ENCODE measurements at places on chromosomes 5 and 9. TPM values are rescaled to one million over a fixed set of nuclear protein-coding genes. Genes with fewer than 3 reads are reported as not detected.

DNA sequence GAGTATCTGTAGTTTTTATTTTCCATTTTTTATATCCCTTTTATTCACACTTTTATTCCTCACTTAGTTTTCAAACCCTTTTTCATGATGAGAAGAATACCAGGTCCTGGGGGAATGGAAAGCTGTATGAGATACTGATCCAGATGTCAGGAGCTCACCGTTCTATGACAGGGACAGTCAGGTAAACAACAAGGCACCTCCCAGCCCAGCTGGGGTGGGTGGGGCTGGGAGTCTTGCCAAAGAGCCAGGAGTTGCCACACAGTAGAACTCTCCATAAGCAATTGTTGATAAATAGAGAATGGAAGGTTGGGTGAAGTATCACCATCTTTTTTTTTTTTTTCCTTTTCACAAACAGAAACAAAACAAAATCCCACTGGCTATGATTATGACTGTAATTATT is 225.8 kb downstream of the NSG2 start:
- no peak for DNase-seq
- no peak overlapping the region for H3K4me3 ChIP-seq
- H3K4me1 ChIP-seq = no peaks in the 10 kb centered on the region

The CNTLN gene
- 0.67 TPM for total RNA-seq

- peaks cover 33% of the 10 kb centered on the region for H3K36me3 ChIP-seq
- H3K4me1 ChIP-seq = peaks cover 18% of the 10 kb centered on the region
- DNase-seq = no peak
- H3K27ac ChIP-seq = no peak overlapping the region
Measured at GRCh38 chr9:93492327-93492726, 38.9 kb upstream of the FAM120AOS start.

The SLC28A3 gene
- 1.5 TPM for total RNA-seq

The DUSP1 gene
- 24.5 TPM for total RNA-seq

- H3K36me3 ChIP-seq = no peaks in the 10 kb centered on the region
- no peak for DNase-seq
- H3K4me1 ChIP-seq = no peaks in the 10 kb centered on the region
- no peak overlapping the region for H3K4me3 ChIP-seq
- H3K27me3 ChIP-seq = no peaks in the 10 kb centered on the region
Measured at GRCh38 chr5:126103868-126104267, 319.3 kb upstream of the GRAMD2B start.

The CD72 gene
- 28.7 TPM for total RNA-seq

- H3K27me3 ChIP-seq = no peaks in the 10 kb centered on the region
- H3K4me3 ChIP-seq = no peak overlapping the region
- peaks cover 6% of the 10 kb centered on the region for H3K36me3 ChIP-seq
- no peak overlapping the region for H3K27ac ChIP-seq
Measured at GRCh38 chr9:123073991-123074422, 40.5 kb downstream of the GPR21 start.

The NRG2 gene
- 0.07 TPM for total RNA-seq

The ADAMTS16 gene
- not detected for total RNA-seq

The UBAP2 gene
- 34.5 TPM for total RNA-seq

GRCh38 chr9:114050646-114051045 is 27.5 kb downstream of the AMBP start:
- H3K27ac ChIP-seq = no peak overlapping the region
- H3K4me1 ChIP-seq = no peaks in the 10 kb centered on the region

The PCDHGB5 gene
- total RNA-seq = 0.21 TPM

The MYORG gene
- total RNA-seq = 1.7 TPM

DNA sequence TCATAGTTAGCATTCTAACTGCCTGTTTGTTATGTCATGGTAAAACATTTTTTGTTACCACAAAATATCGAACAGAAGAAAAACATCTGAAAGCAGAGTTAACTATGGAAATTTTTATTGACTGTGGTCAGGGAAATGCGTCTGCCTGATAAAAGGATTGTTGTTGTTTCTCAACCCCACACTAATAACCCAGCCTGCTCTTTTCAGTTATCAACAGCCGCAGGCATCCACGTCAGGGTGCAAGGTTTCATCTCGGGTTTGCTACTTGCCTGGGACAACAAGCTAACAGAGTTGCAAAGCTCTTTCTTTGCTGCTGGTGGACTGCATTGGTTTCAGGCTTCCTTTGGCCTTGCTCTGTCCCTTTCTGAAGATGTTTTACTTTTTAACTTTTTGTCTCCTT is 969.2 kb downstream of the CDH18 start:
- H3K4me3 ChIP-seq = no peak overlapping the region
- no peak overlapping the region for H3K27ac ChIP-seq
- no peaks in the 10 kb centered on the region for H3K36me3 ChIP-seq
- no peak for DNase-seq

DNA sequence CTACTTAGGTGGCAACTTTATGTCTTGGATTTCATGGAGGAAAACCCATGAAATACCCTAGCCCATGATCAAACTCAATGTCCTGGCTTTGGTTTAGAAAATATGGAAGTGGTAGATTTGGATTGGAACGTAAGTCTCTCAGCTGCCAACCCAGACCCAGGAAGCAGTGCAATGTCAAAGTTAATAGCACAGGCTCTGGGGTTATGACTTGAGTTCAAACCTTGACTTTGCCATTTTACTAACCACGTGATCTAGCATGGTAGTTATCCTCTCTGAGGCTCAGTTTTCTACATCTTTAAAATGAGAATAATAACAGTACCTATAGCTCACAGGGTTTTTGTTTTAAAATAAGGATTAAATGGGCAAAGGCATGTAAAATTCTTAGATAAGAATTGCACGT is 13.8 kb downstream of the FYB1 start:
- H3K27me3 ChIP-seq = no peaks in the 10 kb centered on the region
- DNase-seq = no peak
- peaks cover 83% of the 10 kb centered on the region for H3K4me1 ChIP-seq
- peak overlapping the region; percentile 98 for H3K27ac ChIP-seq

The CBY3 gene
- not detected for total RNA-seq

- H3K4me1 ChIP-seq = no peaks in the 10 kb centered on the region
- no peak for DNase-seq
- H3K27ac ChIP-seq = no peak overlapping the region
- H3K4me3 ChIP-seq = no peak overlapping the region
- H3K27me3 ChIP-seq = no peaks in the 10 kb centered on the region
Measured at GRCh38 chr9:123660691-123661466, 269.0 kb downstream of the DENND1A start.

DNA sequence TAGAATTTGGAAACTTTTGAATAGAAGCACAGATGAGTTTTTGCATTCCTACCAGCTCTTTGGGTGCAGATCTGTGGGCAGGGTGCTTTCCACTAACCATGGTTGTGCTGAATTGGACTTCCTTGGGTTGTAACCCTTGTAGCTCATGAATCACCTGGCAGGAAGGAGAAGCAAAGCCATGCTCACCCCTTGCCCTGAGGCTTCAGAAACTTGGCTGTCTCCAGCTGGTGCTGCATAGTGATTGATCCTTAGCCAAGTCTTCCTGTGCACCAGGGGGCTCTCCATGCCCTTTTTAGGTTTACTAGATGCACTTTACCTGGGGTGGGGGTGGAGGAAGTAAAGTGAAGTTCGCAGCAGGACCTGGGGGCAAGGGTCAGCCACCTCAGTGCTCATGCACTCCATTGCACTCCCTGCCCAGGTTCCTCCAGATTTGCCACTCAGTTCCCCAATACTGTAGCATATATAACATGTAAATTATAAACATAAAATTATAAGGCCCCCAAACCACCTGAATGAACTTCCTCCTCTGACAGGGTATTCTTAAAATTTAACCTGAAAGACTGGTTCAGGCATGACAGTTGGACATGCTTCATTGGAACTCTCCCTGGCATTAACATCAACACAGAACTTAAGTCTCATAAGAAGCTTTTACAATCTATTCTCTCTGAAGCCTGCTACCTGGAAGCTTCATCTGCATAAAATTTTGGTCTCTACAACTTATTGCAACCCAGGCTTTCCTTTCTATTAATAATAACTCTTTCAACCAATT is 25.8 kb upstream of the IFNA14 start:
- DNase-seq = no peak
- H3K4me1 ChIP-seq = no peaks in the 10 kb centered on the region

DNA sequence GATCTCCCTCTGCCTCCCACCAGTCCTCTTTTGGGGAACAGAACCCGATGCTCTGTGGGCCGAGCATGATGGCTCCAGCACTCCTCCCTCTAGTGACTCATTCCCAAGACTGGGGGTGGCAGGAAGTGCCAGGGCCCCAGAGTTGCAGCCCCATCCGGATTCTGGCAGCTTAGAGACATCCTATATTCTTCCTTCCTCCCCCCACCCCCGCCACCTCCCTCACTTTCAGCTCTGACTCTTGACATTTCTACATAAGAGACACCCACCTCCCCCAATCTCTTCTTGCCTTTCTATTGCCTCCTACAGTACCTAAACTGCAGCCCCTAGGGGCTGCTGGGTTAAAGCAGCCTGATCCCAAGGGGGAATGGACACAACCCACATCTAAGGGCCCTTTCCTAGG is 47.1 kb upstream of the MATR3 start:
- peak overlapping the region; percentile 58 for H3K4me3 ChIP-seq
- DNase-seq = peak; percentile 70
- no peak overlapping the region for H3K27ac ChIP-seq
- no peaks in the 10 kb centered on the region for H3K27me3 ChIP-seq
- peaks cover 35% of the 10 kb centered on the region for H3K4me1 ChIP-seq

The PCDHB10 gene
- total RNA-seq = not detected

- peaks cover 7% of the 10 kb centered on the region for H3K27me3 ChIP-seq
- no peak for DNase-seq
- H3K4me1 ChIP-seq = no peaks in the 10 kb centered on the region
- no peak overlapping the region for H3K27ac ChIP-seq
- H3K36me3 ChIP-seq = peaks cover 2% of the 10 kb centered on the region
Measured at GRCh38 chr9:93713716-93714115, 137.3 kb downstream of the PHF2 start.

GRCh38 chr9:127722055-127722745 is 6.3 kb downstream of the TTC16 start:
- peaks cover 12% of the 10 kb centered on the region for H3K4me1 ChIP-seq
- no peak for DNase-seq
- no peaks in the 10 kb centered on the region for H3K36me3 ChIP-seq

DNA sequence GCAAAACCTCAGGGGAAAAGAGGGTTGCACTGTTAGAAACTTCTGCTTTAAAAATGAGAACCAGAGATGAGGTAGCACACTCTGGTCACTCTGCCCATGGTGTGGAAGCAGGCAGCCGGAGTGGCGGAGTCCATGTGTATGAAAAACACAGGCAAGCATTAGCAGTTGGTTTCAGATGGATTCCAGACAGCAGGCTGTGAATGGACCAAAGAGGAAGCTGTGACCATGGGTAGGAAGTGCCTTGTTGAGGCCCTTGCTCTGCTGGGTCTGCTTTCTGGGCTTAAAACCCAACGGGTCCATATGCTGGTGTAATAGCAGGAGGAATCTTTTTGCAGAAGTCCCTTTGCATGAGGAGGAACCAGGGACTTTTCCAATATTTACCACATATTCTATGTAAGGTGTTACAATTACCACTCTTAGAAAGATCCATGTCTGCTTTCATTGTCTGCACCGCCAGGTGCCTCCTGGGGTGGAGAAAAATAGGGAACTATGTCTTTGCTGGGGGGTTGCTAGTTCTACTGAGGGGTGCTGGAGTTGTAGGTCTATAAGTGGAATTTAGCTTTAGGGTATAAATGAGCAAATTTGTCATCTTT is 77.0 kb downstream of the ANKRD55 start:
- H3K36me3 ChIP-seq = no peaks in the 10 kb centered on the region
- H3K27ac ChIP-seq = peak overlapping the region; percentile 47
- H3K4me3 ChIP-seq = peak overlapping the region; percentile 53

DNA sequence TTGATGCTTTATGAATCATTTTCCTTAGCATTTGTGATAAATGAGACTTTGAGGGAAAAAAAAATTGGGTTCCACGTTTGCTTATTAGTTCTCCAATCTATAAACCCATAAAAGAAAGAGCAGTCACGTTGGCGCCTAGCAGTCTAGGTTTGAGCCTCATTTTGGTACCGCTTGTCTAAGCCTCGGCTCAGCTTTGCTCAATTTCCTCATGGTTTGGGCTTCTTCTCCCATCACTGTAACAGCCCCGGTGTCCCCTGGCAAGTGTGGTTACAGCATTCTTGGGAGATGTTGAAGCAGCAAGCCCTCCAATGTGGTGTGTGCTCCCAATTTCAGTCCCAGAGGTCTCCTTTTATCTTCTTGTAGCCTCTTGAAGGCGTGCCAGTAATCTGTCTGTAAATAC is 578.4 kb downstream of the CDK5RAP2 start:
- no peak for DNase-seq
- H3K27ac ChIP-seq = no peak overlapping the region
- H3K27me3 ChIP-seq = no peaks in the 10 kb centered on the region
- no peak overlapping the region for H3K4me3 ChIP-seq

The LHFPL2 gene
- 0.12 TPM for total RNA-seq

DNA sequence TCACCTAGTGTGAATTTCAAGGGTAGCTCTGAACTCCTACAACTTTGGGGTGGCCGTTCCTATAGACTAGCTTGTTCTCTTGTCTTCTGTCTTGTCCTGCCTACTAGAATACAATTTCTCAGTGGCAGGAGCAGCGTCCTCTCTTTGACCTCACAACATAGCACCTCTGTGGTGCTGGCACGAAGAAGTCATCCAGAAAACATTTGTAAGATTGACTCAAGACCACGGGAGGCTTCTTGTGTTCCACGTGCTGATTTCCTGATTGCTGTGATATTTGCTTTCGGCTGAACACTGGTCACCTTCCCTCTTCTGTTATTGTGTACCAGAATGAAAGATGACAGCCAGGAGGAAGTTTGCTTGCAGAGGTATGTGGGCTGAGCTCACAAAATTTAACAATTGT is 27.0 kb downstream of the SLC1A1 start:
- H3K36me3 ChIP-seq = peaks cover 2% of the 10 kb centered on the region
- no peak for DNase-seq
- no peak overlapping the region for H3K27ac ChIP-seq

The ZNF462 gene
- 0.76 TPM for total RNA-seq

DNA sequence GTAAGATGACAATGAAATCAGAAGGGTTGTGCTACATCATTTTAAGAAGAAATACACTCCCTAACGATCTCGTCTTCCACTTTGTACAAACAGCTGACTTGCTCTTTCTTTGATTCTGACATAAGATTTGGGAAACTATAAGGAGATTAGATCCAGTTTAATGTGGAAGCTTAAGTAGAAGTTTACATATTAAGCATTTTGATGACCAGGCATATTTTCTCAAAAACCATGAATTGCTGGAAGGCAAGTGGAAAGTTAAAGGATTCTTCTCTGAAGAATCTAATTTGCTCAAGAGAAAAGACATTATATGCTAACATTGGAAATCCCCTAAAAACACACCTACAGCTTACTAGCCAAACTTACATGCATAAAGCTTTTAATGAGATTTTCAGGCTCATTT is 531.9 kb upstream of the PTPRD start:
- H3K27ac ChIP-seq = no peak overlapping the region
- no peaks in the 10 kb centered on the region for H3K27me3 ChIP-seq
- H3K36me3 ChIP-seq = no peaks in the 10 kb centered on the region

The FGF10 gene
- total RNA-seq = not detected

DNA sequence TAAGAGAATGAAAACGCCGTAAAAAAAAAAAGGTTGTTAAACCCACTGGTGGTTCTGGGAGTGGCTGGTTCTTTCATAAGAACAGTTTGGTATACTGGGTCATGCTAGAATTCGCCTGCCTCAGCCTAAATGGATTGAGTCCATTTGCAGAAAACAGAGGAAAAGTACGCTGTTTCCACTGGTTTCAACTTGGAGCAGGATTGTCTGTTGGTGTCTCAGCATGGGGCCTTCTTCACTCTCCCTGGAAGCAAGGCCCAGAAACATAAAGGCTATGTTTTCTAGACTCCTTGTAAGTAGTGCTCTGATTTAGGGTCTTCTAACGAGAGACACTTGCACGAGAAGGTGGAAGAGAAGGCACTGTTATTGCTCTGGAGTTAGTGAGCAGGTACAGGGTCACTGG is 116.9 kb upstream of the MTAP start:
- no peaks in the 10 kb centered on the region for H3K36me3 ChIP-seq
- H3K27ac ChIP-seq = no peak overlapping the region
- DNase-seq = no peak
- peaks cover 59% of the 10 kb centered on the region for H3K4me1 ChIP-seq
- no peaks in the 10 kb centered on the region for H3K27me3 ChIP-seq
- H3K4me3 ChIP-seq = peak overlapping the region; percentile 27
